SK-N-SH (cell line): ENCODE measurements at places on chromosomes 4 and X.

- no peak for DNase-seq
These were observed 270.6 kb downstream of the RCHY1 start for GRCh38 chr4:75243570-75243969.

GRCh38 chr4:123856689-123857545, 460.3 kb downstream of the SPRY1 start:
- DNase-seq = peak; percentile 41

DNA sequence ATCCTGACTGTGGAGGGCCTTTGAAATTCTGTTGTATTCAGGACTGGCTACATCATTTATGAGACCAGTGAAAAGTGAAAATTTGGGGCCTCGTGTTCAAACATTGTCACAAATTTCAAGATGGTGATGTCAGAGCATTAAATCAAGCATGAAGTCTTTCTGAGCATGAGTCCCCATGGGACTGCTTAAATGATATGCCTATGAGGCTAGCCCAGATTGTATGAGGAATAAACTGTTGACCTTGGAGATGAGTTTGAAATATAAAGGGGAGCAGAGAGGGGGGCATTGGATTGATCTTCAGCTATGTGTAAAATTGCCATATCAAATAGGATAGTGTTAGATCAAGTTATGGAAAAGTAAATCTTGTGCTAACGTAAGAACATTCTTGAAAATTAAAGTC, 230.0 kb downstream of the SPANXN3 start:
- DNase-seq = no peak

- no peak for DNase-seq
These were observed 7.6 kb upstream of the MSX1 start for GRCh38 chr4:4851906-4852305.

- DNase-seq = no peak
These were observed 1090.7 kb downstream of the FAT4 start for GRCh38 chr4:126405369-126405982.

- no peak for DNase-seq
These were observed 13.4 kb downstream of the CCDC158 start for GRCh38 chr4:76407440-76408119.

DNA sequence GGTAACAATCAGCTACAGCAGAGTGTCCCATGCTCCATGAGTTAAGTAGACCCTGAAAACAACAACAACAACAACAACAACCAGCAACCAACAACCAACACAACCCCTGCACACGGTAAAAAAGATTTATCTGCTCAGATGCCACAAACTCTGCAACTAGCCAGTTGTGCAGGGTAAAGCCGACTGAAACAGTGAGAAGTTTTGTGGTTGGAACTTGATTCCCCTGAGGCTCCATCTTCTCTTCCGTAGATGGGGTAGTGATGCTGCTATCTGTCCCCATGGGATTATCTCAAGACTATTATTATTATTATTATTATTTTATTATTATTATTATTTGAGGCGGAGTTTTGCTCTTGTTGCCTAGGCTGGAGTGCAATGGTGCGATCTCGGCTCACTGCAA, 50.6 kb upstream of the RAPGEF2 start:
- DNase-seq = no peak

GRCh38 chr4:126850286-126850685, 782.5 kb upstream of the INTU start:
- DNase-seq = peak; percentile 1

DNA sequence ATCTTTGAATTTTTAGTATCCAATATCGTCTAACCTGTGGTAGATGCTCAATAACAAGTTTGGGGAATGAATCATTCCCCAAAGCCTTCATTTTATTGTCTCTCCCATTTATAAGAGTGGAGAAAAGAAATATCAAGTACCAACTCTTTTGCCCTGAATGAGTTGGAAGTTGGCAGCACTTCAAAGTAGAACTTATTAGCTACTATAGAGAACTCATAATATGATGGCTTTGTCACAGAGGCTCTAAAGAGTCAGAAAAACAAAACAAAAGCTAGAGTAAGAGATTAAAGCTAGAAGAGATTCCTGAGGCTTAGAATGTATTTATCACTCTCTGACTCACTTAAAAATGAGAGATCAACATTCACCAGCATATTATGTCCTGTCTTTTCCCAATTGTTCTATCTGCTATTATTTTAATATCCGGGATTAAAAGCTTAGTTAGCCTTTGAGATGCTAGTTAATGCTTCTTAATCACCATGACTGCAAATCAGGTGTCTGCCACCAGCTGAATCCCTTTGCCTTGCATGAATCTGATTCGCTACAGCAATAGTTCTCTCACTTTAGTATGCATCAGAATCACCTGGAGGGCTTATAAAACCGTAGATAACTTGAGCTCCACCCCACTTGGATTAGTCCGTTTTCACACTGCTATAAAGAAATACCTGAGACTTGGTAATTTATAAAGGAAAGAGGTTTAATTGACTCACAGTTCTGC, 77.9 kb downstream of the PALLD start:
- DNase-seq = no peak

GRCh38 chrX:25343060-25343459, 327.3 kb upstream of the ARX start:
- DNase-seq = no peak
